ENCODE measurements at places on chromosomes 1 and 21.
A peak's percentile ranks its signal among the peaks of the same experiment; 100 is the strongest.

- no peak for DNase-seq
Measured at GRCh38 chr1:110633646-110634030, 27.5 kb upstream of the KCNA2 start.

DNA sequence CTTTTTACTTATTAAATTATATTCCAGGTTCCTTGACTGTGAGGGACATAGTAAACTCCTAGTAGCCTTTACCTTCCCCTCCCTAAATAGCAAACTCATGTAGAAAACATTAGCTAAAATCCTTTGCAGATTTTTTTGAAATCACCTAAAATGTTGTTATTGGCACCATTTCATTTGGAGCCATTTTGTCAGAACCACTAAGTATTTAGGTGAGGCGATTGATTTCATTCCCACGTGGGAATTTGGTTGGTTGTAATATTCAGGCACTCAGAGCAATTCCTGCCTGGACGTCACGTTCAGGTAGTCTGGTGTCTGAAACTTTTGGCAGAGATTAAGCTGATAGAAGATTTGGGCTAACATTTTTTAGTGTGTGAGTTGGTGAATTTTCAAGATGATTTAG lies 84.3 kb downstream of the CAMTA1 start:
- no peak for DNase-seq

- no peak for DNase-seq
Measured at GRCh38 chr1:241810769-241811405, 37.1 kb upstream of the EXO1 start.

DNA sequence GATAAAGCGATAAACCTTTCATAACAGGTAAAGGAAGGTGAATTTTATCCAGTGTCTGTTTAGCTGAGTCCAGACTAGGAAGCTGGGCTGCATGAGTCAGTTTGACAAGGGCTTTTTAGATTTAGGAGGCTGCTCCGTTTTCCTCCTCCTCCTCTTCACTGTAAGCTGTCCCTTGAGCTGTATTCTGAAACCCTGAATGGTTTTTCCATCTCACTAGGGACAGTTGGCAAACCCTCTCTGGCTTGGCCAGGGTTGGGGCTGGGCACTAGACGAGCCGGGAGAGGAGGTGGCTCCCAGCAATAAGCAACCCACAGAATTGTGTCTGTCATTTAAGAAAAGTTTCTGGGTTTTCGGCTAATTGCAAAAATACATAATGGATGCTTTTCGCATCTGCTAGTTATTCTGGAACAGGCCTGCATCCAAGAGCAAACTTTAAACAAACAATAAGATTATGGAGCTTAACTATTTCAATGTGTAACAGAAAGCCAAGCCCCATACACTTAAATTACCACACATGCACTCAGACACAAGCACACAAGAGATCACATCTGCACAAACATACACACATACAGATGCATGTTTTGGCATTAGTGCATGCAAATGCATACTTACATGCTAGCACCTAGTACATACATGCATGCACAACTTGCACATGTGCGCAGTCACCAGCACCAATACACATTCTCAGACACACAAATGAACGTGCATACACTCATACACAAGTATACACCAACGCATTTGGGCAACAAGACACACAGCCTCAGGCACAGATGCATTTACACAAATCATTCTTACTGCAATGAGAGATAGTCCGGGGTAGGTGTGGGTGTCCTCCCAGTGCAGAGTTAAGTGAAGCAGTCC lies 27.8 kb upstream of the FOXE3 start:
- DNase-seq: no peak

GRCh38 chr1:201254625-201255478 lies 28.5 kb upstream of the PKP1 start:
- DNase-seq: peak; percentile 90

DNA sequence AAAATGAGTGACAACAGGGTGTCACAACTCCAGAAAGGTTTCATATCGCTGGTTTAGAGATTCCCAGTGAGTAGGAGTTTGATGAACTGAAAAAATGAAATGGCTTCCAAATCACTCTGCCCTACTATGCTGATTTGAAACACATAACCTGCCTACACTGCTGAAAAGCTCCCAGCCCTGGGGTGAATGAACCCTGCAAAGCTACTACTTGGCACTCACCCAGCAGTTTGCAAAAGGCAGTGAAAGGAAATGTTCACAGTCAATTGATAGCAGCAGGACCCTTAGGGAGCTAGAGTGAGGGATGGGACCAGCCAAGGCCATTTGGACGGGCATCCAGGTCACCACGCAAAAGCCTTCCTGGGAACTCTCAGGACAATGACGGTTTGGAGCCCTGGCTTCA lies 44.4 kb upstream of the SRP9 start:
- DNase-seq: no peak

GRCh38 chr1:13769212-13769611 lies 69.2 kb downstream of the PRDM2 start:
- DNase-seq: no peak

DNA sequence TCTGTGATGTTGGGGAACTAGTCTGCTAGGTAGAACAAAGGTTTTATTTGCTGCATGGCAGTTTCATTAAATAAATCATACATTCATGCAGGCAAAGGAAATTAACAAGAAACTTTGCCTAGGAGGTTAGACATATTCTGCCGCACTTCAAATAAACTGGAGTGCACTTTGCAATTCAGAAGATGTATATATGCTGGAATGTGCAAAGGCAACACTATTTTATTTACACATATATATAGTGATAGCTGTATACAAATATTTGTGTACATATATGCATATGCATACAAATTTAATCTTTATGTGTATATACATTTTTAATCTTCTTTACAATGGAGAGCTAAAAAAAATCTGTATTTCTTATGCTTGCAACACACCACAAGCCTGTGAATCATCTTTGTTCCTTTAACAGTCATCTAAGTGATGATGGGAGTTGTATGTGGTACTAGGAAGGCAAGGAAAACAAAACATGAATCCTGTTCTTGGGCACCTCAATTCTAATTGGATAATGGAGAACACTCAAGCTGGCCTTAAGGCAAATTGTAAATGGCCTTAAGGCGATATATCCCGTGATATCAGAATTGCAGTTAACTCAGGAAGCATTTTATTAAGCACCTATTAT lies 605.8 kb upstream of the CAMK1G start:
- no peak for DNase-seq

GRCh38 chr21:35561116-35561515 lies 499.2 kb downstream of the SETD4 start:
- DNase-seq: no peak

DNA sequence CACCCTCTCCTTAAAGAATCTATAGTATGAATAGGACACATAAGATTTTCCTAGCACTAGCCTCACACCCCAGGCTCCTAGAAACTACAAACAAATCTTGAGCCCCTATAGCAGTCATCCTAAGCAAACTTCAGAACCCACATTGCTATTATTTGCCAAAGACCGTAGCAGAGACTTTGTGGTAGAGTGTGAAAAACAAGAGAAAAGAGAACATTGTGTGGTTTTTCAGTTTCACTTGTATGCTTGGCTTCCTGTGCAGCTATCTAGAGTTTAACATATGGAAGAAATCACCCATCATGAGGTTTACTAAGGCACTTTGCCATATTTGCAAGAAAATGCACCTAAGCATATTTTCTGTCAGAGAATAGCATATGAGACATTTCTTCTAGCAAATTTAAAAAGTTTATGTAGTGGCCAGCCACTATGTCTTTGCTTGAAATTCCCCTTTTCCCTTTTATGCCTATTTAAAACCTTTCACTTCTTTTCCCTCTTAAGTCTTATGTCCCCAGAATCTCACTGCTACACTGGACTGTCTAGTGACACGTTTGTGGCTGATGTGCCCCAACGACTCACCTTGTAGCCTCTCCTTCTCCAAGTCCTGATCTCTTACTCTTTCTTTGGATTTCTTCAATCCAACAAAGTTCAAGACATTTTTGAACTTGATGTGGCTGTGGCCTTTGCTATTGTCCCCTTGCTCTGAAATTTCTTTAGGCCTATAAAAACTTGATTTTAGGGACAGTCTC lies 25.6 kb downstream of the CCDC190 start:
- no peak for DNase-seq

DNA sequence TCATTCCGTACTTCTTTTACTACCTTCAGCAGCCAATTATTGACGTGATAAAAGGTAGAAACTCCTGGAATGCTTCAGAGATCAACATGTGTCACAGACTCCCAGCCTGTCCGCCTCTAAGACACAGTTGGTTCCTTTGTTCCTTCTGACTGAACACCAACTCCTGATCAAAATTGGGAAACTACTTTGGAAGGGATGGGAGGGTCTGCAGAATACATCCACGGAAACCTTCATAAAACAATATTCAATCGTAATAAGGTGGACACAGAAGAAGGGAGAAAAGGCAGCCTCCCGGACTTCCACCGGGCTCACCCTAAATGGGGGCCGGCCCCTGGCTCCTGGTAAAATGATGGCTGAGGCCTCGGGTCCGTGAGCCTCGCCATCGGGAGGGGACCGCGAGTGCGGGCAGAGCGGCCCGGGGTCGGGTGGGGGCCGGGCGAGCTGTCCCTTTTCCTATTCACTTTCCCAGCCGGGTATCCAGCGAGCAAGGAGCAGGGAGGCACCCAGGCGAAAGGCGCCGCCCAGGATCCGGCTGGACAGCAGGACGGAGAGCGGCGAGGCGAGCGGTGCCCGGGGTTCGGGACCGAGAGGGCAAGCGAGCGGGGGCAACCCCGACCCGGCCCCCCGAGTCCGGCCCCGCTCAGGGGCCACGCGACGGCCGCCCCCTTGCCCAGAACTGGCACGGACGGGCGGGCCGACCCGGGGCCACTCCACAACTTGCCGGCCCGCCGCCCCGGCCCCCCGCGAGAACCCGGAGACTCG lies 805 bp downstream of the NRIP1 start:
- DNase-seq: peak; percentile 93

DNA sequence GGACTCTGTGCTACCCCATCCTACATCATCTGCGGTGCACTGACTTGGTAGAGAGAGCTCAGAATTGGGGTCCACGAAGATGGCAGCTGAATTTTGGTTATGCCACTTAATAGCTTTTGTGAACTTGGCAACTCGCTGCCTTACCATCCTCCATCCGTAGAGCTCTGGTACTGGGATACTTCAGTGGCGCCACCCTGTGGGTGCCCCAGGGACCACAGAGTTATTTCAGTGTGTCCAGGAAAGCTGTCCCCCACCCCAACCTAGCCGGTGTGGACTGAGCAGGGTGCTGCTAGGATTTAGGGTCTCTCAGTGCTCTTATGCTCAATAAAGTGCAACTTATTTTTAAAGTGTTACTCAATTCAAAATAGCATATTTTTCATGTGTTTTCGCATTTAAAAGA lies 9.0 kb upstream of the USF1 start:
- DNase-seq: no peak

DNA sequence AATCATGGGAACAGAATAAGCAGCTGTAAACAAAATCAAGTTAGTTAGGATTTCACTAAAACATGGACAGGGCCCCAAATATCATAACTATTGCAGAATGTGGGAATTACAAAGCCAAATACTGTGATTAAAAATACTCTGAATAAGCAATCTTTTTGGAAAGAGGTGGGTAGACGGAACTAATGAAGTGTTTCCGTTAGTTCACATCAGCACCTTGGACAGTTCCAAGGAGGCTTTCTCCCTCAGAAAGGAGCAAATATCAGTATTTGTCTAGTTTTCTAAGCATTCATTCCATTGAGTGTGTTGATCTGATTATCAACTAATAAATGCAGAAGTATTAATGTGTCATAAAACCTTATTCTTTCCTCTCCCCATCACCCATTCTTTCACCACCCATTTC lies 97.4 kb downstream of the FAM78B start:
- no peak for DNase-seq

DNA sequence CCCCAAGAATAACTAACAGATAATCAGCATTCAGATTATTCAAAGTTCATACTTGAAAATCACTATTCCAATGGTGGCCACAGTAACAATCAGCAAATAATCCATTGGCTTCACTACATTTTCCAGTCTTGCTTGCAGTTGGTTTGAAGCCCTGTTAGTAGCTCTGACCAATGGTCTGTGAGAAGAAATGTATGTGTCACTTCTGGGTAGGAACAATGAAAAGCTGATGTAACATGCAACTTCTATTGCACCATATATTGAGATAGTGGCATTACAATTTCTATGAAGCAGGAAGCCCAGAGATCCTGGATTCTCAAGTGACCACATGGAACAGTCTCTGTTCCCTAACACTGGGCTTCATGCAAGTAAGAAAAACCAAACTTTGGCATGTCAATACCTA lies 250.9 kb upstream of the DAB1 start:
- no peak for DNase-seq

DNA sequence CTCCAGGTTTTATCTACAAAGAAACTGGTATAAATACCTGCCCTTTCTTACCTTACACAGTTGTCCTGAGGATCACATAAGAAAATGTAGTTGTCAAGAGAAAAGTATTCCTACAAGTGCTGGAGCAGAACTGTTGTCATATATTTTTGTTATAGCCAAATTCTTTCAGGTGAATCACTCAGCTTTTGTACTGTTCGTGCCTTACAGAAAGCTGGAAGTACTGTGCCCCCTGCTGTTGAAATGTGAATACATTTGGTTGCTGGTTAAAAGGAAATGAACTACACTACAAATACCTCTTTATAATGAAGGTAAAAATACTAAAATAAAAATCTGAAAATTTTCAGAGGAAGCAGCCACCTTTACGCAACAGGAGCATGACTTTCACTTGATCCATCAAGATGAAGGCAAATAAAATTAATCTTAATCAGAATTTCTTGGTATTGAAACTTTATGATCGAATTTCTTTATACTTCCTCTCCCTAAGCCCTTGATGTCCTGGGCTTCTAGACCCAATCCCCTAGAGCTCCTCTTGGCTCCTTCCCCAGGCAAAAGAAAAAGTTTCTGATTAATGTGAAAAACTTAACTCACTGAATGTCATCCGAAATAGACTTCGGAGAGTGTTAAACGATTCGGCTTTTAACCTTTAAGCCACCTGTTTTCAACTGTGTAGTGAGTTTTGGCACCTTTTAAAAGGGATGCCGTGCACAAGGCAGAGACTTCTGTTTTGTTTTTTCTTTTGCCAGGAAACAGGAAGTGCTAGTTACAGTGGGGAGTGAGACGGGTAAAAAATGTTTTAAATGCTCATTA lies 12.5 kb downstream of the CHML start:
- no peak for DNase-seq

GRCh38 chr21:21132390-21132789 lies 134.2 kb downstream of the NCAM2 start:
- DNase-seq: no peak

- DNase-seq: no peak
Measured at GRCh38 chr1:214259353-214259977, 21.5 kb upstream of the SMYD2 start.

- DNase-seq: no peak
Measured at GRCh38 chr1:198360208-198360729, 180.2 kb downstream of the ATP6V1G3 start.

Measured in 8988T (cell line).